ENCODE measurements at places on chromosomes 7 and 10.

GRCh38 chr10:18233775-18234174 is 93.6 kb downstream of the CACNB2 start:
- no peak for DNase-seq

GRCh38 chr10:104415526-104416165 is 62.0 kb downstream of the CFAP58 start:
- no peak for DNase-seq

DNA sequence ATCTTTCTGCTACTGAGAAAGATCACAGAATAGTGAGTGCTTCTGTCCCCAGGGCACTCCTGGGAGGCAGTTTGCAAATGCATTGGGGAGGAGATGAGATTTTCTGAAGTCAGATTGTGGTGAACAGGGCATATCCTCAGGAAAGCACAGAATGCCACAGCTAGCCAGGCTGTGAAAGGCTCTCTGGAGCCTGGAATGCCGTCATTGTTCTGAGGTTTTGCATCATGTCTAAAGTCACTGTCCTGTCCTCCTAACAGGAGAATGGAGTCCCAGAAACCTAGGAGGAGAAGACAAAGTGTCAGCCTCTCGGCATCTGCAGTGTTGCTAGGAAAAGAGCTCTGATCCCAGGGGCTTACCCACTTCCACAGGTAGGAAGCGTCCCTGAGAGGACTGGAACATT is 69.2 kb upstream of the IGFBP3 start:
- no peak for DNase-seq

DNA sequence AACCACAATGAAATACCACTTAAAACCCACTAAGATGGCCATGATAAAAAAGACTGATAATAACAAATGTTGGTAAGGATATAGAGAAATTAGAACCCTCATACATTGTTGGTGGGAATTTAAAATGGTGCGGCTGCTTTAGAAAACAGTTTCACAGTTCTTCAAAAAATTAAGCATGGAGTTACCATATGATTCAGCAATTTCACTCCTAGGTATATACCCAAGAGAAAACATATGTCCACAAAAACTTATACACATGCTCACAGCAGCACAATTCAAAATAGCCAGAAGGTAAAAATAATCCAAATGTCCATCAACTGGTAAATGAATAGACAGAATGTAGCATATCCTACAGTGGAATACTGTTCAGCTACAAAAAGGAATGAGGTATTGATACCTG is 30.0 kb downstream of the ATXN7L1 start:
- DNase-seq, result no peak

GRCh38 chr10:58782876-58783851 is 270.5 kb downstream of the BICC1 start:
- DNase-seq, result peak; percentile 63

- DNase-seq, result peak; percentile 29
Observed at GRCh38 chr7:149161241-149161848, 14.1 kb downstream of the ZNF398 start.
